ENCODE measurements at places on chromosomes 3 and 15.

- peak; percentile 67 for DNase-seq
Observed at GRCh38 chr15:34436956-34437442, 609 bp downstream of the GOLGA8A start.

DNA sequence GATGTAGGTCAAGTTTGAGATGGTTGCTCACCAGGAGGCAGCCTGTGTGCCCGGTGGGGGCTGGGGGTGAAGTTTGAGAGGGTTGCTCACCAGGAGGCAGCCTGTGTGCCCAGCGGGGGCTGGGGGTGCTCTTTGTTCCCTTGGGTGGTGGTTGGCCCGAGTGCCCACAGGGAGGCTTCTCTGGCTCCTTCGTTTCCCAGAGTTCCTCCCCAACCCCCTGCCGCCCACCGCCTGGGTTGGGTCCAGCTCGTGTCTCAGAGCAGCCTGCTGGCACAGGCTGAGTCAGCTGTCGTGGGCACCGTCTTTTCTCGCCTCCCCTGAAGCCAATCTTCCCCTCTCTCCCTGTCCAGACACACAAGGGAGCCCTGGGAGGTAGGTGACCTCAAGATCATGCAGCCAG, 3.1 kb downstream of the APBA2 start:
- DNase-seq = no peak

DNA sequence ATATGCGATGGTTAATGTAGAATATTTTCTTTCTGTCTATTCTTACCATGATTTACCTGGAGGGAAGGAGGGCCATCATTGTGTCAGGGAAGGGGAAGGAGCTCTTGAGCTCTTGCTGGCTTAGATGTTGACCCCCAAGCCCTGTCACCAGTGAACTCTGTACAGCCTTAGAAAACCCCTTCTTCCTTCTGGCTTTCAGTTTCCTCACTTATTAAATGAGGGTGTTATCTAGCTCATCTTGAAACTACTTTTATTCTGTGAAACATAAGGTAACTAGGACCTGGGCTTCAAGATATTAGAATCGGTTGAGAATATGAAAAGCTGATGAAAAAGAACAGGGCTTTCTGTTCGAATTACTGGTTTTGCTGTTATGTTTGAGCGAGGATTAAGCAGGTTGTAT, 25.1 kb upstream of the UTS2B start:
- no peak for DNase-seq

- no peak for DNase-seq
Observed at GRCh38 chr3:194768586-194768985, 82.9 kb downstream of the FAM43A start.

DNA sequence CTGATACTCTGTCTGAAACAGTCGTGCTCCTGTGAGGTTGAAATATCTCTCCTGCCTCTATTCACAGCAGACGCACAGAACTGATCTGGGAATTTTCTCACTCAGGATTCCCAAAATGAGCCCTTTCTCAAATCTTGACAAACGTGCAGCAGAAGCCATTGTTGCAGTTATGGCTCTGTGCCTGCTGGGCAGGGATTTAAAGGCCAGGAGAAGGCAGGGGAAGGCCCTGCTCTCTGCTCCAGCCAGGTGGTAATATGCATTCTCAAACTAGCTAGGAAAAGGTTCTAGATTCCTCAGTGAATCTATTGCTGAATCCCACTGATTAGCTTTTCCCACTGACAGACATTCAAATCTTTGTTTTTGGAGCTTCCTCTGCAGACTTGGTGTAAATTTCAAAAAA, 2.2 kb downstream of the MINAR1 start:
- no peak for DNase-seq

DNA sequence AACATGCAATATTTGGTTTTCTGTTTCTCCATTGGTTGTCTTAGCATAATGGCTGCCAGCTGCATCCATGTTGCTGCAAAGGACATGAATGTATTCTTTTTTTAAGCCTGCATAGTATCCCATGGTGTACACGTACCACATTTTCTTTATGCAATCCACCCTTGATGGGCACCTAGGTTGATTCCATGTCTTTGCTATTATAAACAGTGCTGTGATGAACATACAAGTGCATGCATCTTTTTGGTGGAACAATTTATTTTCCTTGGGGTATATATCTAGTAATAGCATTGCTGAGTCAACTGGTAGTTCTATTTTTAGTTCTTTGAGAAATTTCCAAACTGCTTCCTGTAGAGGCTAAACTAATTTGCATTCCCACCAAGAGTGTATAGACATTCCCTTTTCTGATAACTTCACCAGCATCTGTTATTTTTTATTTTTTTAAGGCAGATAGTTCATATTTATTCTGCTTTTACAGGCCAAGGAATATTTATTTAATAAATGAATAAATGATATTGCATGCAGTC, 62.4 kb upstream of the NPHP3 start:
- no peak for DNase-seq
